Occipital lobe (tissue), 3 donors: ENCODE measurements at places on chromosomes 6 and 20.

DNA sequence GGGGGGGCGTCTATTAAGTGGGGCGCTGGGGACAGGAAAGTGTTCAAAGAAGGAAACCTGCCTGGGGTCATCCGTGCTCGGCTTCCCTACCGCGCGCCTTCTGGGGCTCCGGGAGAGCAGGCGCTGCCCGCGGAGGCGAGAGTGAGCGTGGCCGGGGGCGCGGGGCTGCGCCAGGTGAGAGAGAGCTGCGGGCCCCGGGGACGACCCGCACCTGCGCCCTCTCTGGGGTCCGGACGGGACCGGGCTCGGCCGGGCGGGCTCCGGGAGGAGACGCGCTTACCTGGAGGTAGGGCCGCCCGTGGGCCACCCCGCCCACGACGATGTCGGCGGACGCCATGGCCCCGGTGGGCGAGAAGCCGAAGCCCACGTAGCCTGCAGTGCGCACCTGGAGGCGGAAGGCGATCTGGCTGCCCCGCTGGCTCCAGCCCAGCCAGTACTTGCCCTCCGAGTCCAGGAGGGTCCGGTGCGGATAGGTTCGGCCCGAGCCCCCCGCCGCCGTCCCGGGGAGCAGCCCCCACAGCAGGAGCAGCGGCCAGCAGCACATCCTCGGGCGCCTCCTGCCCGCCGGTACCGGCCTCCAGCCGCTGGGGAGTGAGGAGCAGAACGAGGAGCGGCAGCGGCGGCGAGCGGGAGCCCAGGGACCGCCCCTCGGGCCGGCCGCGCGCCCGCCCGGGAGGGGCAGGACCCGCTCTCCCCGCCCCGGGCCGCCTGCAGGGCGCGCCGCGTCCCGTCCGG lies at the start of gene MOXD1:
TSS of gene MOXD1 (minus strand) at position 593 of the 735 bp plus-strand sequence. CDS start at position 544, 49 bp downstream.
- DNase-seq = no peak

DNA sequence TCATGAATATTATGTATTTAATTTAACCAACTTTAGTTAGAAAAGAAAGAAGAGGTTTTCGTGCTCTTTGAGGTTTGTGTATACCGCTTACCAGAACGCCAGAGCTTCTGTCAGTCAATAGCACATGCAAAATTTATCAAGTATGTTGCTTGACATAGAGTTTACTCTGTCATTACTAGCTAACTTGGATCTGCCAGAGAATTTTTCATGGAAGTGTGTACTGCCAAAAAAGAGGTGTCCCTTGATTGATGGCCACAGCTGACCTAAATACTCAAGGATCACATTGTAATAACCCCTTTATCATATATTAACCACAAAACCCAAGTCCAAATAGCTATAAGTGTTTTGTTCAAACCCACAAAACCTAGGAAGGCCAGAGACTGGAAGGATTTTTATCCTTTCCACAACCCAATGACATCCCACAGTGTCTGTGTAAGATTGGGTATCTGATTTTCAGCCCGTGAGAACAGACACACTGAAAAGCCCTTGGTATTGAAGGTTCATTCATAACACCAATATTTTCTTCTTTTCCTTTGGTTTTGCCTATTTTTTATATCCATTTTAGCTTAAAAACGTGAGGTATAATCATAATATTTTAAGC lies 194.0 kb upstream of the EYA4 start:
- DNase-seq = no peak

DNA sequence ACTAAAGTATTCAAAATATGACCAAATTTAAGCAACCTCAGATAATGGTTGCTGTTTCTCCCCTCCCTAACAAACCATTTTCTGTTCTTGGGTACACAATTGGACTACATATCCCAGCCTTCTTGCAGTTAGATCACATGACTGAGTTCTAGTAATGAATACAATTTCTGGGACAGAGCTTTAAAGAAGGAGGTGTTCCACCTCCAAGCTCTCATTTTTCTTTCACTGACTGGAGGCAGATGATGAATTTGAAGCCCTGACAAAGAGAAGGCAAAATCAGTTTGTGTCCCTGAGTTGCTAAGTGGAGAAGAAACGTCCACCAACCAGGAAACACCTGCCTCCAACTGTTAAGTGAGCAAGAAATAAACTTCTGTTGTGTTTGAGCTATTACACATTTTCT lies 117.2 kb downstream of the LCA5 start:
- DNase-seq = no peak

GRCh38 chr6:70133246-70133645 lies 169.6 kb downstream of the COL9A1 start:
- DNase-seq = no peak

GRCh38 chr6:3334555-3334954 lies 75.8 kb downstream of the PSMG4 start:
- DNase-seq = no peak

DNA sequence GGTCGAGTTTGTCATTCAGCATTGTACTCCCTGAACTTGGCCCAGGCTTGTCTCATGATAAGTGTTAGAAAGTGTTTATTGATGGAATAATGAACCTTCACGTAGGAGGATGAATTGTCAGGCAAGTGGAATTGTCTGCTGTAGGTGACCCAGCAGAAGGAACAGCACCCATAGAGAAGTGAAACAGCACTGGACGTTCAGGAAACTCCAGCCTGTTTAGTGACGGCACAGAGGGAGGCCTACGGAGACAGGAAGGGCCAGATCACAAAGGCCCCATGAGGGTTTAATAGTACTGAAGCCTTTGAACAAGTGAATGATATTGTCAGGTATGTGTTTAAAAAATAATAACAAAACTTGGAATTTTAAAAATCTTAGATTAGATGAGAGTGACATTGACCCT lies 2.9 kb downstream of the STX11 start:
- DNase-seq = no peak

DNA sequence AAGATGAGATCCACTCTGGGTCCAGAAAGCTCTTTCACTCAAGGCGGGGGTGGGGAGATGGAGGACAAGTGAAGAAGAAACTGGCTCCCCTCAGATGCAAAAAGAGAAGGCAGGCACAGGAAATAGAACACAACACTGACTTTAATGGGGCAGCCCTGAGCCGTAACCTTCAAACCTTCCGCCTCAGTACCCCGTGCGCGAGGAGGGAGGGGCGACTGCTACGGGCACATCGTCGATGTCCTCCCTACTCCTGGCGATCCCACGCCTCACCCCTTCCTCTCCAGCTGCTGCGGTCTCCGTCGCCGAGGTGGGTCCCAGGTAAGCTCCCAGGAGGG lies 3.9 kb downstream of the SPEF1 start:
- no peak for DNase-seq

DNA sequence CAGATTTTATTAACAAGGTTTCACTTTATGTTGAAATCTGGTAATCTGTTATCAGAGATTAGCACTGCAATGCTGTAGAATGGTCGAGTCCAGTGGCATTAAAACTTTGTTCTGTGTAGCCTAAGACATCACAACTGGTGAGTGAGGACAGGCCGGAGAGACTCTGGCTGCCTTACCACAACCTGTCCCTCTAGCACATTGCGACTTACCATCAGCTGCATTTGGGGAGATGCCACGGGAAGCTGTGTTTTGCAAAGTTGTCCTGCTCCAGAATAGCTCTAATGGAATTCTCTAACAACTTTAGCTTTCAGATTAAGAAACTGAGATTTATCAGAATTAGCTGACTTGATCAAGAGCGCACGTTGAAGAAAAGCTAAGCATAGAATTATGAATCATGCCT lies 493.3 kb downstream of the MAFB start:
- DNase-seq = no peak

DNA sequence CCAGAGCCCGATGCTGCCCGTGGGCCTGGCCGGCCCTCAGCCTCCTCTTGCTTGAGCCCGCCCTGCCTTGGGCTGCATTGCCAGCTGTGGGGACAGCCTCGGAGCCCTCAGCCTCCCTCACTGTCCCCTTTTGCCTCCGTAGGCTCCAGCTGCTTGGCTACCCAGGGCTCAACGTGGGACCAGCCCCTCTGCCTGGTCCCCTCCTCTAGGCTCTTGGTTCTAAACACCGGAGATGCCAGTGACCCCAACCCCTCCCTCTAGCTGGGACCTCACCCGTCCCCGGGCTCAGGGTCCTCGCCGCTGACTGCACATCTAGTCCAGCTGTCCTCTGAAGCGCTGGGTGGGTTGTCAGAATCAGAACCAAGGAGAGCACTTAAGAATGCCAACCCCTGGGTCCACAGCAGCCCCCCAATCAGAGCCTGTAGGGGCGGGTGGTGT lies 345.2 kb downstream of the ZFAND3 start:
- DNase-seq = no peak

- DNase-seq = no peak
These were observed 246.2 kb downstream of the PACRG start for GRCh38 chr6:162973980-162974379.

- no peak for DNase-seq
These were observed 41.5 kb downstream of the PLCB4 start for GRCh38 chr20:9110365-9110764.

- no peak for DNase-seq
These were observed 957.5 kb upstream of the EPHA7 start for GRCh38 chr6:94376876-94377275.

DNA sequence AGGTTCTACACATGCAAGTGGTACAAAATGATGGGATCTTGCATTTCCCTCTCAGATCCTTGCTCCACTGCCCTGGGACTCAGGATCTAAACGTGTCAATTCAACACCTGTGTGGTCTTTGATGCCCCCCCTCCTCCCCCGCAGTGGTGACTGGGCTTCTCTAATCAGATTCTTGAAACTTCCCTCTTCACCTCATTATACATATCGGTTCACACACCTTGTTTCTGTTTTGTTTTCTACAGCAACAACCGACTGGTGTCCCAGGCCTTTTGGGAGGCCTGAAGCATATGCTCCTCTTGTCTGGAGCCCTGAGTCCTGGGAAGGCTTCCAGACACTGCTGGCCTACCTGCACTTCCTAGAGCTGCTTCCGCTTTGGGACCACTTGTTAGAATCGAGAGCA lies 20.0 kb downstream of the SAMD3 start:
- DNase-seq = no peak

GRCh38 chr6:136846046-136846445 lies 23.7 kb downstream of the PEX7 start:
- no peak for DNase-seq

- no peak for DNase-seq
These were observed 66.0 kb downstream of the ARHGAP18 start for GRCh38 chr6:129643968-129644367.

GRCh38 chr6:10831609-10832008 lies 6.7 kb downstream of the MAK start:
- DNase-seq = no peak

GRCh38 chr6:15879371-15880261 lies 216.8 kb upstream of the DTNBP1 start:
- DNase-seq = no peak

DNA sequence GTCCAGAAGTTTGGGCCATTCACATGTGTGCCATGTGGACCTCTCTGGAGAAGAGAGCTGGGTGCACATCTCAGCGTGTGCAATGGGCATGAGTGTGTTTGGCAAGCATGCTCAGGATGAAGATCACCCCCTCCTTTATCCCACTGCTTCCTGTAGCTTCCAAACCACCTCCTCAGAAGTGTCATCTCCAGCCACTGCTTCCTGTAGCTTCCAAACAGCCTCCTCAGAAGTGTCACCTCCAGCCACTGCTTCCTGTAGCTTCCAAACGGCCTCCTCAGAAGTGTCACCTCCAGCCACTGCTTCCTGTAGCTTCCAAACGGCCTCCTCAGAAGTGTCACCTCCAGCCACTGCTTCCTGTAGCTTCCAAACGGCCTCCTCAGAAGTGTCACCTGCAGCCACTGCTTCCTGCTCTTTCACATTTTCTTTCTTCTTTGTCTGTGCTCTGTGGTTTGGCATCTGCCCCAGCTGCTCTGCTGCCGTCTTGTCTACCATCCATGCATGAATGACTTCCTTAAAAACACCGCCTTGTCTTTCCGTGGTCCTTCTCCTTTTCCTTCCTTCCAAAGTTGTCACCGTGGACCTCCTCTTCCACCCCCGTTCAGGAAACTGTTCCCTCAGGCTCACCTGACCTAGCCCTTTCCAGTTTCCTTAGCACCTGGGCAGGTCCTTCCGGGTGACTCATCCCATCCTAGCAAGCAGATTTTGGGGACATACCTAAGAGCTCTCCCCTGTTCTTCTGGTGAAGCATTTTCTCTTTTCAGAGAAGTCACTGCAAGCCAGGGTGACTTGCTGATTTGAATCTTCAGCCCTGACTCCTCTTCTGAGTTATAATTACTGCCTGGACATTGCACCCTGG lies 43.5 kb upstream of the TIAM2 start:
- no peak for DNase-seq

GRCh38 chr20:38724626-38725147 lies 401 bp downstream of the SLC32A1 start:
- no peak for DNase-seq

GRCh38 chr6:54173089-54173488 lies 61.8 kb downstream of the MLIP start:
- no peak for DNase-seq

GRCh38 chr20:33313686-33314314 lies 30.8 kb downstream of the BPIFB1 start:
- no peak for DNase-seq

- no peak for DNase-seq
These were observed 805 bp downstream of the FRS3 start for GRCh38 chr6:41778895-41779294.

- DNase-seq = no peak
These were observed 4.6 kb downstream of the FILIP1 start for GRCh38 chr6:75489025-75489424.

DNA sequence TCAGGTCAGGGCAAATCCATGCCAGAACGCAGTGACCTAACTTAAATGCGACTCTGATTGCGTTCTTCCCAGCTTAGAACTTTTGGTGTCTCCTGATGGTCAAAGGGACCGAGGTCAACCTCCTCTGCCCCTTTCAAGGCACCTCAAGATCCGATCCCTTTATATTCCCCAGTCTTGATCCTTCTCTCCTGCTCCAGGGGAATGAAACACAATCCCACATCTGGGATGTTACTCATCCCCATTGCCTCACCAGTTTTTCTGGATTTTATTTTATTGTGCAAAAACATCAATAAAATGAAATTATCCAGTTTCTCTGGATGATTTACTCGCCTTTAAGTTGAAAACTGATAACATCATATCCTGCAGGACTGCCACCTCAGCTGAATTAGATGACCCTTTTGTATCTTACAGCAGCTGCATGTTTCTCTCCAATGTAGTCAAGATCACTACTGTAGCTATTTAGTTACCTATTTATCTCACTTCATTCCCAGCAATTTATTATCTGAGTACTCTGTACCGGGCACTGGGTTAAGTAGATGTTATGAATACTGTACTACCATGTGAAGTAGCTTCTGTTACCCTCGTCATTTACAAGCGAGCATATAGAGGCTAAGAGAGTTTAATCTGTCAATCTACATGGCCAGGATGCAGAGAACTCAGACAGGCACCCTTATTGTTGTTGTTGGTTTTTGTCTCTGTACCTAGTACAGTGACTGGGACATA lies 44.0 kb downstream of the IRAK1BP1 start:
- DNase-seq = no peak

- no peak for DNase-seq
These were observed 3.3 kb upstream of the BIRC7 start for GRCh38 chr20:63232235-63233060.

GRCh38 chr6:55833284-55833683 lies 42.1 kb downstream of the BMP5 start:
- no peak for DNase-seq

- no peak for DNase-seq
These were observed at the start of gene THBD for GRCh38 chr20:23049201-23050075. Gene THBD (minus strand): TSS chr20:23049672. CDS start chr20:23049504, 168 bp downstream.

- DNase-seq = no peak
These were observed 96.4 kb upstream of the EPHA7 start for GRCh38 chr6:93515736-93516135.
